ENCODE measurements at places on chromosomes 16 and 17. TPM values are rescaled to one million over a fixed set of nuclear protein-coding genes. Genes with fewer than 3 reads are reported as not detected.

SULT1A4 gene
- total RNA-seq: 1.5 TPM

NUDT16L1 gene
- total RNA-seq: 42.7 TPM

ABCA9 gene
- 0.08 TPM for total RNA-seq

AOC2 gene
- 2.7 TPM for total RNA-seq

DNA sequence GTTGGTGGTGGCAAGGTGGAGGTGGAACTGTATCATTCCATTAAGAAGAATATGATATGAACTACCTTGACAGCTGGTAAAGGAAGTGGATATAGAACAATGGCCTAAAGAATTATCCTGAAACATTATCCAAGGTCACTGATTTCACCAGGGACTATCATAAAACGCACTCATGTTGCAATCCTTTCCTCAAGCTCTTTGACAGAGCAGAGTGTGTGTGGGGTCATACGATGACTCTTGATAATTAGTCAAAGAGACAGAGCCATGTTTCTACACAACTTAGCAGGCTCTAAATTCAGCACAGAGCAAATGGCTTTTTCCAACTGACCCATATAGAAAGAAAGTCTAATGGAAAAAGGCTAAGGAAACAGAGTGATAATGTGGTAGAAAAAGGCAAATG lies 126.4 kb upstream of the ANKFN1 start:
- no peak for DNase-seq

DNA sequence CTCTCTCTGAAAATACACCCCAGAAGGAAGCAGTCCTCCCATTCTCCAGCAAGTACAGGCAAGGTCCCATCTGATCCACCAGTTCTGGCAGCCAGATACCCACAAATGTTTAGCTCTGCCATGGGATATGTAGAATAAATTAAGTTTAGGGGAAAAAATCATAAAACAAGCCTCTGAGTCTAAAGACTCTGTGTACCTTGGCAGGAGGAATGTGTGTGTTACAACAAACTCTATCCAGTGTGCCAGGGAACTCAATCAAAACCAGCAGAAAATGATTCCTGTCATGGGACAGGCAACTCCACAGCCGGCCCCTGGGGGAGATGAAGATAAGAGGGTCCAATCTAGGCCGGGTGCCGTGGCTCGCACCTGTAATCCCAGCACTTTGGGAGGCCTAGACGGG lies 73.4 kb downstream of the MRM3 start:
- DNase-seq: no peak

DNA sequence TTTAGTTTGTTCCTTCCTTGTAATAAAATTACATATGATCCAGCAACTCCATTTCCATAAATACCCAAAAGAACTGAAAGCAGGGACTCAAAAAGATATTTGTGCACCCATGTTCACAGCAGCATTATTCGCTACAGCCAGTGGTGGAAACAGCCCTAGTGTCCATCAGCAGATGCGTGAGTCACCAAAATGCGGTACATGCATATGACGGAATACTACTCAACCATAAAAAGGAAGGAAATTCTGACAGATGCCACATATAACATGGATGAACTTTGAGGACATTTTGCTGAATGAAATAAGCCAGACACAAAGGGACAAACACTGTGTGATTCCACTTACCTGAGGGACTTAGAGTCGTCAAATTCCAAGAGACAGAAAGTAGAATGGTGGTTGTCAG lies 9.1 kb upstream of the SLC47A2 start:
- DNase-seq: no peak

DNA sequence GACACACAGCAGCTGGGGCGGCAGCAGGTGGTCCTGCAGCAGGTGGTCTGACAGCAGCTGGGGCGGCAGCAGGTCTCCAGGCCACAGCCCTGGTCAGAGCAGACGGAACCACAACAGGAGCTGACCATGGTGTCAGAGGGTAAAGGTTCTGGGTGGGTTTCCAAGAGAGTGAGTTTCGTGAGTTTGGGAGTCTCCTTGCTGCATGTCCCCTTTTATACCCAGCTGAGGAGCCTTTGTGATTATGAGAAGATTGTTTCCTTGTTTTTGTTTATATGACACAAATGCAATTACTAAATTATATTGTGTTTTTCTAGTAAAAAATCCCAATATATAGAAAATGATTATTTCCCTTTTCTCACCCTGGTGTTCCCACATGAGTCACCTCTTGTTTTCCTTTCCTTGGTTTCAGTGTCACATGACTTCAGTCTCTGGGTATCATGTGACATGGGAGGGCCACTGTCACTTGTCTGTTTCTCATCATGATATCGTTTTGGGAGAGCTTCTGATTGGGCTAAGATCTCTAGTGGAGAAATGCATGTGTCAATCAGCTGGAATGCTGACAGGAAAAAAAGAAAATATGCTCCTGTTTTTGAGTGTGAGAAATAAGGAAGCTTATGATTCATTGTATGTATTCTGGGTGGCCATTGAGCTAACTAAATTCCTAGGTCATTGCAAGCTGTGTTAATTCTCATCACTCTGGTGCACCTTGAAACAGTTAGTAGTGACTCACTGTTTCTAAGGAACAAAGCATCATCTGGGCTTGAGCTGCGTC lies at the start of gene KRTAP4-6:
Gene KRTAP4-6 (minus strand): TSS at position 185 of the 772 bp plus-strand sequence. CDS start 57 bp downstream, at position 128.
- DNase-seq: no peak

DNA sequence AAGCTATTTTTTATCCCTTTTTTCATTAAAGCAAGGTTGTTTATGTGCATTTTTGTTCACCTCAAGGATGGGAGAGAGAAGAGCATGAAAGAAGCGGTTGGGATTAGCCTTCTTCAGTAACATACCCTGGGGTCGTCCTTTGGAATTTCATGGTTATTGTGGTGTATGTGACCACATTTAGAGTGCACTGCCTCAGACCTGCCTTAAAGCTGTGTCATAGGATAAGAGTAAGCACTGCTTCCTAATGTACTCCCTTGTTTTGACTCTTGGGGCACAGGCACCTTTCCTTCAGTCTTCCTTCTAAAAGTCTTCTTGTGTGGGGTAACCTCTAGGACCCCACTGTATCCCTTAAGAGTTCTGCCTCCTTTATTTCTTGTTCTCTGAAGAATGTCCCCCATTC lies 28.9 kb downstream of the TNRC6A start:
- no peak for DNase-seq

CDRT15 gene
- not detected for total RNA-seq

- DNase-seq: no peak
Observed at GRCh38 chr17:61479493-61480413, 27.5 kb downstream of the TBX4 start.

DNA sequence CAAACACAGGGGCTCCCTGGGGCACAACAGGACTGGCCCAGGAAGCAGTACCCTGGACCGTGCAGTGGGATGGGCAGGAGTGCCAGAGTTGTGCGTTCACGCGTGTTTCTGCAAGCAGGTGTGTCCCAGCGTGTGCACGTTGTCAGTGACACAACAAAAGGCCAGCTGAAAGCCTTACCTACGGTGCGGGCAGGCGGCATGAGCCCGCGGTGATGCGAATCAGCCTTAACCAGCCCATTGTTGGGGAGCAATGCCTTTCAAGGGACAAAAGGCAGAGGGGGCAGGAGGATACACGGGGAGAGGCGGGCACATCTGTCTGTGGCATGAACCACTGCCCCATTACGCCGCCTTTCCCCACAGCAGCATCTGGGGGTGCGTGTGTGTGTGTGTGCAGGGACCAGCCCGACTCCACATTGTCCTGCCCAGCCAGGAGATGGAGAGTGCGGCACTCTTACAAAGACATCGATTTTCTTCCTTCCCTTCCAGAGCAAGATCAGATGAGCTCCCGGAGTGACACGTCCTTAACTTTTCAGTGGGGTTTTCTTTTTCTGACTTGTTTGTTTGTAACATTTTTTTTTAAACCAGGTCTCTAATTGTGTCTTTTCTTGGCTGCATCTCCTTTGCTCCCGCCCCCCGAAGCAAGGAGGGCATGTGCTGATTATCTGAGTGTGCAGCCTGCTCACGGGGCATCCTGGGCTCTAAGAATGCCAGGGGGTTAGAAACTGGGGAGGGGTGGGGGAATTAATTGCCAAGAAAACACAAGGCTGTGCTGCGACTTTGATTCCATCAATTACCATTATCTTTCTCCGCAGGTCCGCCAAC lies 158.1 kb downstream of the ZNF423 start:
- no peak for DNase-seq

MYO1C gene
- 34.1 TPM for total RNA-seq

CARD14 gene
- not detected for total RNA-seq

ABCA5 gene
- 26.7 TPM for total RNA-seq

DNA sequence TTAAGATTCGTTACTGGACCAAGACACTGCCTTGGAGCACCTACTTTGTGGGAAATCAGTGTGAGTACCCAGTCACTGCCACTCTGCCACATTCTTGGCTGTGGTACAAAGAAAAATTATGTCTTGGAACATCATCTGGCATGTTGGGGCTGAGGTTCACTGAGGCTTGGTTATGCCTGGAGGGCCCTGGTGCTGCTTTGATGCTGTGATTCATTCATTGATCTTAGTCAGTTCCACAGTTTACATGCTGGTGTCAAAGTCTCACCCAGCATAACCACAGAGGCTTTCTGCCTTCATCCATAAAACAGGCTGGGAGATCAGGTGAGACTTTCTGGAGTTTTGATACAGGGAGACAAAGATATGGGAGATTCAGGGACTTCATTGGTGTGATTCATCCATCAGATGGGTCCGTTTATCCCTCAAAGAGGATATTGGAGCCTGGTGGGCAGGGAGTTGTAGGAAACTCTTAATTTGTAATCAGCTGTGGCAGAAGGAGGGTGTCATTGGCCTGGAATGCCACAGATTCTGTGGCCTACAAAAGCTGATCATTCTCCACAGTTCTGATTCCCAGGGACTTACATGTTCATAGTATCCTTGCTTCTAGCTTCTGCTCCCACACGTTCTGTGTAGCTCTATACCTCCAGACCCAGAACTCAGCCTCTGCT lies 322.5 kb downstream of the PMP22 start:
- DNase-seq: no peak

GRCh38 chr17:73423806-73424205 lies 112.0 kb upstream of the CDC42EP4 start:
- no peak for DNase-seq

EFNB3 gene
- not detected for total RNA-seq

TBC1D3E gene
- total RNA-seq: not detected

DNA sequence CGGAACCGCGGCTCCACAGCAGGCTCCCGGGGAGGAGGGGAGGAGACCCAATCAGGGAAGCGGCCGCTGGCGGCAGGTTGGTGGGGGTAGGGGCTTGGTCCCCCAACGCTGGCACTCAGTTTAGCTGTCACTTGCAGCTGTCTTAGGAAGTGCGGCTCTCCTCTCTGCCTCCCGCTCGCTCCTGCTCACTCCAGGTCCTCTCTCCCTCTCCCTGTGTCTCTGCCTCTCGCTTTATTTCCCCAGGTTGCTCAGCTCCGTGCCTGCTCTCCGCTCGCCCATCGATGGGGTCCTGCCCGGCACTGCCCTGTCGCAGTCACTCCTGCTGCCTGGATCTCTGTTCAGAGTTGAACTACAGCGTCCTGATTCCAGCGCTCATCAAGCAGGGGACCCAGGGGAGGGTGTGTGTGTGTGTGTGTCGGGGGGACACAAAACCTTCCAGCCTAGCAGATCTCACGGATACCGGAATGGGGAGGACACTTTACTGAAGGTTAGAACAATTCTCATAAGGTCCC lies 145.6 kb downstream of the ENGASE start:
- DNase-seq: no peak

MYO15B gene
- 125 TPM for total RNA-seq

GRCh38 chr17:77125432-77125901 lies 15.3 kb upstream of the SEC14L1 start:
- DNase-seq: no peak

All from activated naive CD8-positive, alpha-beta T cell treated with anti-CD3 and anti-CD28 coated beads, Interleukin-2, amount 10 ng/mL, durations not matched to agents 7 days and 5 days (primary cell).